ENCODE measurements at places on chromosomes 3 and 15.

DNA sequence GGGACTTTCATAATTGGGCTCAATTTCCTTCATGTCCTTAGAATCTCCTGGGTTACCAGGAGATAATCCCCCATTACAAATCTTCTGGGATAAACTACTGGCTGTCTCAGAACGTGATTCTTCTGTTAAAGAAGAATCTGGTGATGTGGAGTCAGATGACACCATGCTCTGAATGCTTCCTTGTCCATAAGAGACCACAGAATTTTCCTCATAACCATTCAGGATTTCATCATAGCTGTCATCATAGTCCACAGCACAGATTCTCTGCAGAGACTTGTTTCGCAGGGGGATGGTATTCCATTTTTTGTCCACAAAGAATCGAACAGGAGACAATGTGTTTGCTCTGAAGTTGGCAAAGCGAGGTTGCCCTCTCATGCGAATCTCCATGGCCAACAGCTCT is 109.8 kb upstream of the TSPAN3 start:
- no peak for DNase-seq

GRCh38 chr3:133494469-133494868 is 79.0 kb upstream of the CDV3 start:
- no peak for DNase-seq

DNA sequence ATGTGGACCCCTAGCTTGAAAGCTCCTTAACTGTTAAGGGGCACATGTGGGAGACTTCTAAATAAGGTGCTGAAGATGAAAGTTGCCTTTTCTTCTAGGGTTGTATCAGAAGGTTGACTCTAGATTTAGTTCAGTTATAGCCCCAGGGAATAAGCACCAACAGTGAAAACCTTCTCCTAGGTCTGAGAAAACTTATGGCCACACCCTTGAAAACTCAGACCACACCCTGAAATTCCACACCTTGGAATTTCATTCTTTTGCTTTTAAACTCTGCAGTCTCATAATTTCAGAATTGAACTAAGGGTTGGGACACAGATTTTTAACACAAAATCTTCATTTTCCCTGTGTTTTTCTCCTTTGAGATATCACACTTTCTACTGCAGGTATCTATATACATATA is 355.8 kb upstream of the IL12A start:
- DNase-seq: no peak

GRCh38 chr3:15899388-15899787 is 101.6 kb upstream of the ANKRD28 start:
- DNase-seq: no peak

DNA sequence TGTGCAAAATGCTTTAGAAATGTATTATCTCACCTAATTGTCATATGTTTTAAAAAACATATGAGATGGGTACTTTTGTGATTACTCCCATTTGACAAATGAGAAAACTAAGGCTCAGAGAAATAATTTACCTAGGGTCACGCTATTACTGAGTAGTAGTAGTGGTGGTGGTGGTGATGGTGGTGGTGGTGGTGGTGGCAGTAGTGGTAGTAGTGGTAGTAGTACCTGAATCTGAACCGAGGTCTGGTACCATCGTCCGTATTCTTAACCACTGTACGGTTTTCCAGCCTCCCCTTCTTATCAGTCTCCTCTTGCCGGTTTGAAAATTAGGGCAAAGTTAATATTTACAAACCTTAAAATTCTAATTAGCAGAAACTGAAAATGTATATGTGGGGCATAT is 102.4 kb downstream of the KLHL25 start:
- no peak for DNase-seq

- DNase-seq: no peak
Measured at GRCh38 chr3:1092061-1092460, 763 bp upstream of the CNTN6 start.
